ENCODE measurements at places on chromosomes 11 and 22.

GRCh38 chr11:66226101-66226500, 42.3 kb upstream of the RAB1B start:
- DNase-seq: no peak

- DNase-seq: no peak
These were observed 16.2 kb upstream of the ACCSL start for GRCh38 chr11:44031549-44031948.

- no peak for DNase-seq
These were observed 141.6 kb downstream of the TRPC6 start for GRCh38 chr11:101442171-101442570.

GRCh38 chr11:115455613-115456012, 48.6 kb downstream of the CADM1 start:
- DNase-seq: no peak

DNA sequence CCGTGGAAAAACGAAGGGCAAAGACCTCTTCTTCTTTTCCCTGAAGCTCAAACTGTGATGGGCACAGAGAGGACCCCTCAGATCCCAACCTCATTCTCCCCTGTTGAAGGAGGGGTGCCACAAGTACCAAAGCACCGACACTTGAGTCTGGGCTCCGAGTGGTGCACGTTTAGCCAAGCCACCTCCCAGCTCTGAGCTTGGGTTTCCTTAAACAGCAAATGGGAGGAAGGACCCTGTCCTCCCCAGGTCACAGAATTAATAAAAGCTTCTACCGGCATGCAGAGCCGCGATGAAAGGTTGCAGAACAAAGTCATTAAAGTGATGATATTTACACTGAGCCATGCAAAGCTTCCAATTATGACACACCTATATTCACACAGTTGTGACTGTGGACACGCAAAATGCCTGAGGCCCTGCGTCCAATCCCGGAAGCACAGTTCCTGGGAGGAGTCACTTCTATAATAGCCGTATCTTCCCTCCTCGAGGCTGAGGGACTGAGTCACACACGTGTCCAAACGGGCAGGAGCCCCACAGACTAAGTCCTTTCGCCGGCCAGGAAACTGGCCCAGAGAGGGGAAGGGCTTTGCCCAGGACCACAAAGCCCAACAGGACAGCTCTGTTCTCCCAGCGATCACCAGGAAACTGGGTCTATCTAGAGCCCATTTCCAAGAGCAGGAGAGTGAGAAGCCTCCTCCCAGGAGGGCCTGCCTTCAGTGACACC, 922 bp upstream of the CSNK1E start:
- DNase-seq: no peak

GRCh38 chr11:118167906-118168305, 8.5 kb downstream of the SCN2B start:
- no peak for DNase-seq

GRCh38 chr22:42300259-42301076, 30.0 kb upstream of the TCF20 start:
- no peak for DNase-seq

GRCh38 chr22:30241576-30242371, 4.8 kb downstream of the LIF start:
- no peak for DNase-seq

DNA sequence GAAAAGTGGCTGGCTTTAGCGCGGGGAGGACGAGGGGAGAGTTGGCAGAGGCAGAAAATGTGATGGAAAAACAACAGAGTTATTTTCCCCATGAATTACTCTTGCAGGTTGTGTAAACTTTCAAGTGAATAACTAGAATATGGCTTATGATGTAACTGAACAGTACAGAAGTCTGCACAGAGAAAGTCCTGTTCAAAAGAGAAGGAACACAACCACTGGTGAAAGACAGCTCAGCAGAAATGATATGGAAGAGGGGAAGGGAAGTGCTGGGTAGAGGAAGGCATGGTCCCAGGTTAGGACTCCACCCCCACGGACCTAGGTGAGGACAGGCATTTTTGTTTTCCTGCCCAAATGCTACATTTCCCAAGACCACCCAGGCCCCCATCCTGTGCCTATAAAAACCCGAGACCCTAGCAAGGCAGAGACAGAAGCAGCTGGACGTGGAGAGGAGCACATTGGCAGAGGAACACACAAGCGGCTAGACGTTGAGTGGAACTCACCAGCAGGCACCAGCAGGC, 77.7 kb downstream of the MAML2 start:
- DNase-seq: no peak

DNA sequence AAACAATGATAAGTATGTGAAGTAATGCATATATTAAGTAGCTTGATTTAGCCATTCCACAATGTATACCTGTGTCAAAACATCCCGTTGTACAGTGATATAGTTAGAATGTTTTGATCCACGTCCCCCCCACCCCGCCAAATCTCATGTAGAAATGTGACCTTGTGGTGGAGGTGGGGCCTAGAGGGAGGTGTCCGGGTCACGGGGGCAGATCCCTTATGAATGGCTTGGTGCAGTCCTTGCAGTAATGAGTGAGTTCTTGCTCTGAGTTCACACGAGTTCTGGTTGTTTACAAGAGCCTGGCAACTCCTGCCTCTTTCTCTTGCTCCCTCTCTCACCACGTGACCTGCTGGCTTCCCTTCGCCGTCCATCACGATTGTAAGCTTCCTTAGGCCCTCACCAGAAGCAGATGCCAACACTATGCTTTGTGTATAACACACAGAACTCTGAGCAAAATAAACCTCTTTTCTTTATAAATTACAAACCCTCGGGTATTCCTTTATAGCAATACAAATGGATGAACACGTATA, 41.6 kb downstream of the FANCF start:
- DNase-seq: no peak

All from NT2/D1 (cell line).